Camera-type eye (tissue), 1 donor: ENCODE measurements at places on chromosomes 2 and 18. TPM values are rescaled to one million over a fixed set of nuclear protein-coding genes. Genes with fewer than 3 reads are reported as not detected.

RAB6C gene
- 0.44 TPM for total RNA-seq

SPP2 gene
- total RNA-seq, result not detected

TSHZ1 gene
- 17.5 TPM for total RNA-seq

MFSD2B gene
- 0.60 TPM for total RNA-seq

PSME4 gene
- total RNA-seq, result 69.7 TPM

GAL3ST2 gene
- total RNA-seq, result 0.71 TPM

EDAR gene
- 0.66 TPM for total RNA-seq
